Activated CD4-positive, CD25-positive, alpha-beta regulatory T cell treated with anti-CD3 and anti-CD28 coated beads, Interleukin-2, amount 50 U/mL, for 72 hours (primary cell): ENCODE measurements at places on chromosomes 2 and 18.

GRCh38 chr2:17814601-17815000 is 1.7 kb upstream of the MSGN1 start:
- DNase-seq, result no peak

DNA sequence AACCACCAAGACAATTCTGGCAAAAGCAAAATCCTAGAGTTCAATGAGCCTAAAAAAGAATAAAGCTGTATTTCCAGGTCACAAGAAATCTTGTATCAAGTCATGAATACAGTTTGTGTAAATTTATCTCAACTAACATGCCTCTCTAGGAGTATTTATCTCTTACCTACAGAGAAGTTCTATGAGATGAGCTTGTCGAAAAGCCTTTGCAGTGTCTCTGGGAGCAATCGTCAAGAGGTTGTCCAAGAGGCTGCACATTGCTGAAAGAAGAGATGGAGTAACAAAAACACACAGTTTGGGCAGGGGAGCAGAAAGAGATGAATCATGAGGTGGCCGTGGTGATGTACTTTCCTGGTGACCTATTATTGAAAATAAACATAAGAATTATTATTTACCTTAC is 112.0 kb upstream of the CD226 start:
- no peak for DNase-seq

GRCh38 chr18:8008033-8008432 is 440.9 kb downstream of the PTPRM start:
- no peak for DNase-seq

- no peak for DNase-seq
These were observed 65.2 kb upstream of the MAL start for GRCh38 chr2:94960266-94960665.

DNA sequence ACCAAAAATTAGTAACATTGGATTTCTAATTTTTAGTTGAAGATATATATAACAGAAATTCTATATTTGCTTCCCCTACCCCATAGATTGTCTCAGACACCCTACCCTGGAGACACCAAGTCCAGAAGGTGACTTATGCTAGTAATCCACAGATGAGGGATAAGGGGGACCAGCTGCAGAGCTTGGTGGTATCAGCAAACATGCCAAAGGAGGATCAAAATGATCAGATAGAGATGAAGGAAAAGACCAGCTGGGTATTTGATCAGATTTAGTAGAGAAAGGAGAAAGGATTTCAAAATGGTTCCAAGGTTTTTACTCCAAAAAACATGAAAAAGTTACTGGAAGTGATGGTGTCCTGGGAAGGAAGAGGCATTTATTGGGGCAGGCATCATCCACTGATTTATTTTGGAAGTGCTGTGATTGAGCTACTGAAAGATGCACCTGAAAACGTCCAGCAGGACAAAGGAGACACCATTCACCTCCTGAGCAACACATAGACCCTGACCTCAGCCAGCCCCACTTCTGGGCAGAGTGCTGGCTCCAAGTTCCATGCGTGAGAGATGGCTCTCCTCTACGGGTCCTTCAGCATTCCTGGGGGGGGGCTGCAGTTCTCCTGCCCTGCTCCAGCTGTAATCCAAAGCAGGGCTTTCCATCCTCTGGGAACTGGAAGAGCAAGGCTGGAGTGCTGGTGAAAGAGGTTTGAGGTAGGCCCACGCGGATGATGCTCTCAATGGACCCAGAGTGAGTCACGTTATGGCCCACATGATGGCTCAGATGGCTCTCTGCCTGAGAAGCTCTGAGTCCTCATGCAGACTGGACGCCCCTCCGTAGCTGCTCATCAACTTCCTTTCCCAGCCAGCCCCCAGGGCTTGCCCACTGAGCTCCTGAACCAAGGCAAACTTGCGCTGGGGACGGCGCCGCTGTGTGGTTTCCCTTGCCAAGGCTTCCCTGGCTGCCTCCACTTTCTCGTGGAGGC is 3.7 kb upstream of the LRRFIP1 start:
- no peak for DNase-seq

- no peak for DNase-seq
These were observed 99.7 kb upstream of the AQP4 start for GRCh38 chr18:26965206-26965605.
